Activated effector memory CD4-positive, alpha-beta T cell treated with anti-CD3 and anti-CD28 coated beads, Interleukin-2, amount 50 U/mL, for 16 hours (primary cell): ENCODE measurements at places on chromosomes 4 and X.

- peak; percentile 30 for DNase-seq
Observed at GRCh38 chr4:8688908-8689445, 96.4 kb downstream of the CPZ start.

GRCh38 chr4:40745285-40745984 lies 4.3 kb upstream of the NSUN7 start:
- DNase-seq, result no peak

GRCh38 chr4:37465845-37466244 lies 220.3 kb downstream of the RELL1 start:
- no peak for DNase-seq

- DNase-seq, result no peak
Observed at GRCh38 chr4:76758996-76759395, 138.9 kb downstream of the SOWAHB start.

GRCh38 chr4:68180849-68181526 lies 51.3 kb upstream of the TMPRSS11F start:
- DNase-seq, result no peak

GRCh38 chr4:162497564-162498167 lies 333.9 kb upstream of the FSTL5 start:
- no peak for DNase-seq

- no peak for DNase-seq
Observed at GRCh38 chr4:86938771-86939520, 4.1 kb downstream of the AFF1 start.

DNA sequence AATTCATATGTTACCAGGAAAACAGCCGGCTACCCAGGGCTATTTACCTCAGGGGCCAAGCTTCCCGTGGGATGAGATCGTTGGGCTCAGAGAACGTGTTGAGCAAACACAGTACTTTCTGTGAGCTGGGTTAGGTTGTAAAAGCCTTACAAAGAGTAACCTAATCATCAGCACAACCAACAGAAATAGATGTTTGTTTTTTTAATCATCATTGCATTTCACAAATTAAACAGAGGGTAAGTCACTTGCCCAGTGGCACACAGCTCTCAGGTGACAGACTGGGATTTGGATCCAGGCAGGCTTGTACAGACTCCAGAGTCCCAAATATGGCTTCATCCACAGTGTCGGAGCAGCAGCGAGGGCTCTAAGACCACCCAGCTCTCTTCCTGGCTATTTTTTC lies 20.1 kb downstream of the SPON2 start:
- DNase-seq, result no peak

- no peak for DNase-seq
Observed at GRCh38 chr4:143404555-143404954, 67.9 kb downstream of the GAB1 start.

GRCh38 chr4:144782345-144782744 lies 136.4 kb downstream of the HHIP start:
- DNase-seq, result no peak

GRCh38 chrX:7789200-7789599 lies 53.8 kb upstream of the VCX start:
- DNase-seq, result no peak

DNA sequence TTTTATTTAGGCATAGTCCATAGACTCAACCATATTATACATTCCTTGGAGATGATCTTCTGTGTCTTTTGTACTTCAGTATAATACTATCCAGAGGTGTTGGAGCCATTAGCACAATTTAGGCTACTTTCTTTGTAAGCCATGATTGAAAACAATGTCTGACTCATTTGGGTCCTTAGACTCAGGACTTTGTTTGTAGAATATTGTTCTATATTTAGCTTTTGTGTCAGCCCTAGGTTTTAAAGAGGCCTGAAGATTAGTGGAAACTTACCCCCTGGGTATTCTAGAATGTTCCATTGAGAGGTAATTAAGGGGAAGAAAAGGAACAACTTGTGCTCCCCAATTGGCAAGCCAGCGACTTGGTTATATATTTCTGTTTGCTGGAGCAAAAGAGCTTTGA lies 145.2 kb upstream of the SCML1 start:
- no peak for DNase-seq

DNA sequence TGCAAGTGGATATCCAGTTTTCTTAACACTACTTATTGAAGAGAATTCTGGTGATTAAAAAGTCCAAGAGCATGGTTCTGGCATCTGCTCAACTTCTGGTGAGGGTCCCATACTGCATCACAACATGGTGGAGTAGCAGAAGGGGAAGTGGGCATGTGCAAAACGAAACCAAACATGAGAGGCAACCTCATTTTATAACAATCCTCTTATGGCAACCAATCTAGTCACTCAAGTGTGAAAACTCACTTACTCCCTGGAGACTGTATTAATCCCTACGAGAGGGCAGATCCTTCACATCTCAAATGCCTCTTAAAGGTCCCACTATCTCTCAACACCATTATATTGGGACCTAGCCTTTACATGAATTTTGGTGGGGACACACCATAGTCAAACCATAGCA lies 55.4 kb upstream of the TRO start:
- no peak for DNase-seq

DNA sequence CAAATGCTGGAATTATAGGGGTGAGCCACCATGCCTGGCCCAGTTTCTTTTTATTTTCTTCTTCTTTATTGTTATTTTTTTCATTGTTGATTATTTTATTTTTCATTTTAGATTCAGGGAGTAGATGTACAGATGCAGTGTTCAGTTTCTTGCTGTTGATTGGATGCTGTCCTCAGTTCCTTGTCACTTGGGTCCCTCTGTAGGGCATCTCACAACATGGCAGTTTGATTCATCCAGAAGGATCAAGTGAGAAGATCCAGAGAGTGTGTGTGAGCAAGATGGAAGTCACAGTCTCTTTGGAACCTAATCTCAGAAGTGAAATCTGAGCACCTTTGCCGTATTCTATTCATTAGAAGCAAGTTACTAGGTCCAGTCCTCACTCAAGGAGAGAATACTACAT lies 20.9 kb downstream of the HMGB3 start:
- DNase-seq, result no peak

DNA sequence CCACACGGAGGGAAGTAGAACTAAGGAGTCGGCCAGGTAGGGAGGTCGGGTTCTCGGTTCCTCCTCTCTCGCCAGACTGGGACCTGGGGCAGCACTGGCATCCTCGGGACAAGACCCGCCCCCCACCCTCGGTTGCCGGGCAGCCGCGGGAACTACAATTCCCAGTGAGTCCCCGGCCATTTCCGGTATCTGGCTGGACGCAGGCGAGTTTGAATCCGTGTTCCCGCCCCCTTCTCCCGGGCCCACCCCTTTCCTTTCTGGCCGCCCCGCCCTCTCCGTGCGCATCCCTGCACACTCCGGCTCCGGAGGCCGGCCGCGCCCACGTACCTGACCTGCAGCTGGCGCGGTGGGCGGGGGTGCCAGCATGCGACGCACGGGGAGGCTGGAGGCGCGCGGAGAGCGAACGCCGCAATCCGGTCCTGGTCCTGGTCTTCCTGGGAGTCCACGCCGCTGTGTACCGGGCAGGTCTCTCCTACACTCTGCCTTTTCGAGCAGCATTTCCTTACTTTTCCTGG lies 10.2 kb upstream of the DLG3 start:
- DNase-seq, result peak; percentile 86

GRCh38 chr4:20026456-20026855 lies 225.2 kb upstream of the SLIT2 start:
- DNase-seq, result no peak

GRCh38 chr4:152415980-152416379 lies 119.9 kb downstream of the FBXW7 start:
- no peak for DNase-seq

GRCh38 chrX:120301960-120302359 lies 9.3 kb downstream of the TMEM255A start:
- DNase-seq, result no peak

- no peak for DNase-seq
Observed at GRCh38 chr4:114911111-114911510, 202.3 kb downstream of the NDST4 start.

DNA sequence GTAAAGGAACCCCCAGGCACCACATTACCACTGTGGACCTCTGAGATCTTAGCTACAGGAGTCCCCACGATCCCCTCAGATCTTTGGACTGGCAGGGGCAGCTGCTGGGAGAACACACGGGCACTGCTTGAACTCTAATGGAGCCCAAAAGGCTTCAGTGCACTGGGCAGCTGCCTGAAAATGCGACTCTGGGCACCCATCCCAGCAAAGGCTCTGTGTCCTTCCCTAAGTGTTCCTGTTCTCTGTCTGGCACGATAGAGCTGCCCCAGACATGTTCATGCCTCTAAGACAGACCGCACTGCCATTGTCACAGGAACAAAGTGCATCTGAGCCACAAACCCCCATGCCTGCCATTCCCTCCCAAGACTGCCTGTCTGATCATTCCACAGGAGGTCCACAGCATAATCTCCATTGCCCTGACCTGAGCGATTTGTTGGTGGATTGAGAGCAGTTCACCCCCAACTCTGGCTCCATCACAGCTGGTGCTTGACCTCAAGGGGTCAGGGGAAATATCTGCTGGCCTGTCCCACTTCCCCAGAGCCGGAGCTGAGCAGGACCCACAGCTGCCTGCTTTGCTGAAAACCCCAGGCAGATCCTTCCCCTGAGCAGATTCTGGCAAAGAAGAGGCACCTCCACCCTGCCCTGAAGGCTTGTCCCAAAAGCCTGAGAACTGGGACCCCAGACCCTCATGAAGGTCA lies 436.0 kb upstream of the INTU start:
- DNase-seq, result no peak

GRCh38 chr4:675036-675882 lies 917 bp downstream of the MYL5 start:
- no peak for DNase-seq

DNA sequence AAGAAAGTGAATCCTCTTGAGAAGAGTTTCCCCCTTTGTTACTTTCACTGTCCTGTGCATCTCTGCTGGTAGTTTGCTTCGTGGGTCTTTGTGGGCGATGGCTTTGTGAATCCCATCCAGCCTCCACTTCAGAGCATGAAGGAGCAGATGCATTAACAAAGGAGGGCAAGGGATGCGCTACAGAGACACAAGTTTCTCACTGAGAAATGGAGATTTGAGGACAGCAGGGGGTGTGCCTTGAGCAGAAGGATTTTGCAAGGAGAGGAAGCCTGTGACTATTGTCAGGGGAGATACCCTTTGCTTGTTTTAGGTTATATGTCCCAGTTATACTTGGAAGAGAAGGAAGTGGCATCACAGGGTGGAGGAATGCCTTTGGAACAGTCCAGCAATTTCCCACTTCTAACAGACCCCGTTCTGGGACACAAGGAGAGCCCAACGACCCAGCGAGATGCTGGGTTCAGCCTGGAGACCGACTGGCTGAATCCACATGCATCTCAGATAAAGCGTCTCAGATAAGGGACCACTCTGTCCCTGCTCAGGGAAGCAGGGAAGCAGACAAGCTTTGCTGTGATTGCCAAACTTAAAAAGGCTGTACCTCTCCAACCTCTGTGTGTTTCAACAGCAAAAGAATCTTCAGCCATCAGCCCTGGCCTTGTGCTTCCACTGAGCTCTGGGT lies 314.6 kb upstream of the GATB start:
- DNase-seq, result no peak

DNA sequence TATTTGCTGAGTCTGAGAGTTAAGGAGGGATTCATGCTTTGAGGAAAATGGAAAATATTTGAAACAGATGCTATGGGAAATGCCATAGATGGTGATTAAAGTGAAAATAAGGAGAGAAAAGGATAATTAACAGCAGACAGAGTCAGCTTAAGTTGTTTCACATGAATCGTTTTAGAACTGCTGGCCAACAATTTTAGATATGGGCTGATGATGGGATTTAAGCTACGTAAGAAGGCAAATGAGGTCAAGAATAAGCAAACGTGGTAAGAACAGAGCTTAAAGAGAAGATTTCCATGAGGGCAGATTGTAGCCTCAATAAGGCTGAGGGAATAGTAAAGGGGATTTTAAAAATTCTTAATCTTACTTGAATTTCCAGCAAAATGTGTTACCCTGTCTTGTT lies 77.9 kb downstream of the MFAP3L start:
- DNase-seq, result no peak

GRCh38 chr4:181158971-181159370 lies 1084.2 kb upstream of the TENM3 start:
- DNase-seq, result no peak

DNA sequence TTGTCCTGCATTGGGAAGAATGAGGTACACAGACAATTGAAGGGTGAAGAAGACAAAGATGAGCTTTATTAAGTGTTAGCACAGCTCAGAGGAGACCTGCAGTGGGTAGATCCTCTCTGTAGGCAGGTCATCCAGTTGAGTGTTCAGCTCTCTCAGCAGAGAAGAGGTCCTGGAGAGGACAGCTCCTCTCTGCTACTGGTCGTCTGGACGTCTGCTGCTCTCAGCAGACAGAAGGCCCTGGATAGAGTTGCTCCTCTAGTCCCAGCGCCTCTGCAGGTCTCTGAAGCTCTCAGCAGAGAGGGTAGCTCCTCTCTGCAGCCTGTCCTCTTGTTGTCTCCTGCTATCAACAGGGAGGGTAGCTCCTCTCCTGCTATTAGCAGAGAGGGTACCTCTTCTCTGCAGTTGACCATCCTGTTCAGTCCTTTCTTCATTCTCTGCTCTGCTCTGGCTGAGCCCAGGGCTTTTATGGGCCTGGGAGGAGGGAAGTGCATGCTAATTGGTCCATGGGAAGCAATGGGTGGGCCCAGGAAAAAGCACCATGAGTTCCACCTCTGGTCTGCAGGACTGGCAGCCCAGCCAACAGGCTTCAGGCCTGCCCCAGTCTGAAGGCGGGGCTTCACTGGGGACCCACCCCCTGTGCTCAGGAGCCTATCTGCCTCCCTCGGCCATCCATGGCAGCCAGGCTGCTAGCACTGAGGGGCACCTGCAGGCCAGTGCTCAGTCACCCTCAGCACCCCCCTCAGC lies 54.1 kb upstream of the IBSP start:
- DNase-seq, result no peak

DNA sequence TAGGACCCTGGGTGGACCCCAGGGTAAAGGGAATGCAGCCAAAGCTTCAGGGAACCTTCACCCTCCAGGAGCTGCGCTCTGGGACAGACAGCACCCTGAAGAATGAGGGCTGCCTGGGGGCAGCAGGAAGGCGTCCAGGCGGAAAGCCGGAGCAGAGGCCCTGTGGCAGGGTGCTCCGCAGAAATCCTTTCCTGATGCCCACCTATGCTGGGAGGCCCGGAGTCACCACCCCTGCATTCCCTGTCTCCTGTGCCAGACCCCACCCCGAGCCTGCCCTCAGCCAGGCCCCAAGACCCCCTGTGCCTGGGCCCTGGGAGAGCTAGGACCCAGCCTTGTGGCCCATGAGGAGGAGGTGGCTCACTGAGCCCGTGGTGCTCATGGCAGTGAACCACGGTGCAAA lies 1.3 kb upstream of the DGKQ start:
- DNase-seq, result no peak

GRCh38 chr4:78811034-78811433 lies 34.9 kb downstream of the BMP2K start:
- DNase-seq, result no peak

- DNase-seq, result no peak
Observed at GRCh38 chr4:38381788-38382187, 282.2 kb upstream of the KLF3 start.

GRCh38 chr4:145613566-145614232 lies 5.5 kb upstream of the MMAA start:
- DNase-seq, result no peak
